ENCODE measurements at places on chromosomes 7 and 10.
A peak's percentile ranks its signal among the peaks of the same experiment; 100 is the strongest.

- DNase-seq: no peak
Measured at GRCh38 chr7:37921876-37922275, 1.4 kb downstream of the EPDR1 start.

DNA sequence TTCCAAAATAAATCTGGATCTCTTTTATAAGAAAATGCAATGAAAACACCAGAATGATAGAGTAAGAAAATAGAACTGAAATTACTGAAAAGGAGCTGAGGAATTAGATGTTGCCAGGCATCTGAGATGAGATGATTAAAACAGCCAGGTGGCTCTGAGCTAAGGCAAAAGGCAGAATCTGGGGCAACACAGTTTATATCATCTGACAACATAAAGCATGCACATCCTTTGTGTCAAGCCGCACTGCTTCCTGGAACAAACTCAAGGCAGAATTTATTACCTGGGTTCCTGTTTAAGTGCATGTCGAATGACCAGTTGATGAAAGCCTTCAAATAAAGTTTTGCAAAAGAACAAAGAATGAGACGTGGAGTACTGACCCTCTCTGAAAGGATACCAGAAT is 247.0 kb downstream of the SNX10 start:
- peak; percentile 64 for DNase-seq

DNA sequence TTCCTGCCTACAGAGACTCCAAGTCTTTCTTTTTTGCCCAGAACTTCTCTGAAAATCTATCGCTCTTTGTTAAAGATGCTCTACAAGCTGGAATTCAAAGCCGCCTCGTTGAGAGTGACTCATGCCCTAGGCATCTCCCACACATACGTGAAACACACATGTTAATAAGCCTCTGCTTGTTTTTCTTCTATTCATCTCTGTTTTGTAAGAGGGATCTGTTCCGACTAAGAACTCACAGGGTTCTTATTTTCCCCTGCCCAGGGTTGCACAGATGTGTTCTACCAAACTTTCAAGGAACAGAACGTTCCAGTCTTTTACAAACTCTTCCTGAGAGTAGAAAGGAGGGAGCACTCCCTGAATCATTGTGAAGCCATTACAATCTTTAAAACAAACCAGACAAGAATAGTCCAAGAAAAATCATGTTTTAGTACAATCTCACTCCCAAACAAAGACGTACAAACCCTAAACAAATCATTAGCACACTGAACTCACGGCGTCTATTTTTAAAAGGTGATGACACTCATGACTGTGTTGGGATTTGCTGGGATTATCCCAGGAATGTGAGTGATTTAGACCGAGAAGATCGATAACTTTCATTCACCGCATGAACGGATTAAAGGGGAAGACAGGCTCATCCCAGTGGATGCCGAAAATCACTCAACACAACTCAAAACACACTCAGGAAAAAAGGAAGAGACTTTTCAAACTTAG is 55.3 kb upstream of the INPP5A start:
- DNase-seq: no peak

GRCh38 chr10:8035641-8036470 is 18.6 kb upstream of the GATA3 start:
- no peak for DNase-seq

DNA sequence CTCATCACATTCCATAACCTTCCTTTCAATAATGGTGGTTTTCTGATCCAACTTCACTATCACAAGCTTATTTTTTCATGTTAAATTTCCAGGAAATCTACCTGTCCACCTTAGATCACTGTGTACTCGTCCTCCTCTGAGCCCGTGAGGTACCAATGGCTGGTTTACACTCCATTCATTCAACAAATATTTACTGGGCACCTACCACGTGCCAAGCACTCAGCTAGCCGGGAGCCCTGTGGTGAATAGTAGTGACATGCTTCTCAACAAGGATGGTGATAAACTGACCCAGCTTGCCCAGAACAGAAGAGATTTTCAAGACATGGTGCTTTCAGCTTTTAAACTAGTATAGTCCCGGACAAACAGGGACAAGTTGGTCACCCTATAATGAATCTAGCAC is 98.2 kb downstream of the FAM204A start:
- no peak for DNase-seq

- DNase-seq: no peak
Measured at GRCh38 chr10:51092402-51092801, 18.1 kb downstream of the PRKG1 start.

DNA sequence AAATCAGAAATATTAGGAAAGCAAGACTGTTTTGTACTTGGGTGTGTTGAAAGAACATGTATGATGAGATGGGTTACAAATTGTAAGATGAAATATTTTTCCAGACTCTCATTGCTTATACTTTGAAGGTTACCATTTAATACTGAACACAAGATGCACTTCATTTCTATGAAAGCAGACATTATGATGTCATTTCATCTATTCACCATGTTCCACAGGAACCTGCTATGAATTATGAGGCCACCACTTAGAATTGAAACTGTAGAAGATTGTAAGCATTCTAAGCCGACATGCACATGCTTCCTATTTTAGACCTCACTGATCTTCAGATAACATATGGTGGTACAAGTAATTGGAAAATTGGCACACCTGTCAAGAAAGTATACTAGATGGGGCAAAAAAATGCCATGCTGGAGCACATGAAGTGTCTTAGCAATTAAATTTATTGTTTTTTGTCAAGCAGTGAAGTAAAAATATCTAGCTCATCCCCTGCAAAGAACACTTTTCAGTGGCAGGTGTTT is 195.0 kb downstream of the PHF14 start:
- DNase-seq: no peak

DNA sequence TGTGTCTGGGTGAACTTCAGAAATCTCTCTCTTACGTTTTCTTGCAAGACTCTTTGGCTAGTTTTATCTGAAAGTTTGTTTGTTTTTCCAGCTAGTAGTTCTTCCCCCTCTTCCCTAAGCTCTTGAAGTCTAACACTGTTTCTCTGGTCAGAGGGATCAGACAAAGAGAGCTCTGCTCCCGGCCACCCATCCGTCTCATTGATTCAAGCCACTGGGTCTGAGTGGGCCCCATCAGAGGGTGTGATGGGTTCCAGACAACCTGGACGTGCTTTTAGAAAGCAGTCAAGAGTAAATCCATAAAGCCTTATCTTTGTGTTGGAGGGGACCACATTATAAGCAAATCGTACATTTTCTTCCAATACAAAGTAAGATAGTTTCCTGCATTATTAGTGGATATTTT is 242.6 kb upstream of the C7orf33 start:
- DNase-seq: no peak

Data from KG1 (cell line).